Heart right ventricle (tissue), 16 donors: ENCODE measurements at places on chromosomes 7 and 10. TPM values are rescaled to one million over a fixed set of nuclear protein-coding genes. Genes with fewer than 3 reads are reported as not detected.

Gene C10orf53
- total RNA-seq = not detected

DNA sequence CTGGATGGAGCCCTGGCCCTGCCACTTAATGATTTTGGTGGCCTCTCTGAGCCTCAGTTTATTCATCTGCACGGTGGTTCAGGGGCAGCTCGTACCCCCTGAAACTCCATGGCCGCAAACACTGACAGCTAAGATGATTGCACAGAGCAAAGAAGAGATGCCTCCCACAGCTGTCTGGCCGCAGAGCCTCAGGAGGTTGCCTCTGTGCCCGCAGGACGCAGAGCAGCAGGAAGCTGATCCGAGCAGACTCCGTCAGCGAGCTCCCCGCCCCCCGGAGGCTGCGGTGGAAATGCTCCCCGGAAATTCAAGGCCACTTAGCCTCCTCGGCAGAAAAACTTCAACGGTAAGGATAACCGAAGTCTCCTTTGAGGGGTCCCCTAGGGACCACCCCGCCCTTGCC is 30.2 kb upstream of the C10orf53 start:
- DNase-seq = no peak
- peaks cover 79% of the 10 kb centered on the region for H3K27me3 ChIP-seq
- no peak overlapping the region for H3K4me3 ChIP-seq
- no peak overlapping the region for H3K27ac ChIP-seq
- H3K36me3 ChIP-seq = no peaks in the 10 kb centered on the region

Gene MRPS24
- 152 TPM for total RNA-seq

Gene TEX36
- total RNA-seq = not detected

- no peak for DNase-seq
- H3K4me3 ChIP-seq = no peak overlapping the region
- H3K27ac ChIP-seq = no peak overlapping the region
- no peaks in the 10 kb centered on the region for H3K27me3 ChIP-seq
- H3K4me1 ChIP-seq = no peaks in the 10 kb centered on the region
Observed at GRCh38 chr10:55351431-55351830, 550.4 kb upstream of the PCDH15 start.

- H3K27ac ChIP-seq = peak overlapping the region; percentile 6
- H3K27me3 ChIP-seq = no peaks in the 10 kb centered on the region
- no peak for DNase-seq
- no peak overlapping the region for H3K4me3 ChIP-seq
- no peaks in the 10 kb centered on the region for H3K36me3 ChIP-seq
Observed at GRCh38 chr10:51231754-51232153, 157.5 kb downstream of the PRKG1 start.

DNA sequence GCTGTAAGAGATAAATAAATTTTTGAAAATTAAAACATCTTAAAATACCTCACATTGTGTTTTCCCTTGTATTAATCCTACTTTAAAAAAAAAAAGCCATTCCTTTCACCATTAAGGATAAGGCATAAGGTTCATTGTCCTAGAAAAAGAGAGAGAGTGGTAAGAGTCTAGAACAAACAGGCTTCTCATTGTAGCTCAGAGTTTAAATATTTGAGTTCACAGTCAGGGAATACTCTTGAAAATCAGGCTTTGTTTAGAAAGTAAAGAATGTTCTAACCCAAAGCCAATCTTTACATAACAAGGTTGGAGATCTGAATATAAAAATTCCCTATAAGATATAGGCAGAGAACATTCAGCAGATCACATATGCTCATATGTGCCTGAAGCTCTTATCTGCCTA is 40.2 kb upstream of the TES start:
- H3K27ac ChIP-seq = no peak overlapping the region
- no peak for DNase-seq
- H3K36me3 ChIP-seq = no peaks in the 10 kb centered on the region

Gene MYH16
- total RNA-seq = not detected

DNA sequence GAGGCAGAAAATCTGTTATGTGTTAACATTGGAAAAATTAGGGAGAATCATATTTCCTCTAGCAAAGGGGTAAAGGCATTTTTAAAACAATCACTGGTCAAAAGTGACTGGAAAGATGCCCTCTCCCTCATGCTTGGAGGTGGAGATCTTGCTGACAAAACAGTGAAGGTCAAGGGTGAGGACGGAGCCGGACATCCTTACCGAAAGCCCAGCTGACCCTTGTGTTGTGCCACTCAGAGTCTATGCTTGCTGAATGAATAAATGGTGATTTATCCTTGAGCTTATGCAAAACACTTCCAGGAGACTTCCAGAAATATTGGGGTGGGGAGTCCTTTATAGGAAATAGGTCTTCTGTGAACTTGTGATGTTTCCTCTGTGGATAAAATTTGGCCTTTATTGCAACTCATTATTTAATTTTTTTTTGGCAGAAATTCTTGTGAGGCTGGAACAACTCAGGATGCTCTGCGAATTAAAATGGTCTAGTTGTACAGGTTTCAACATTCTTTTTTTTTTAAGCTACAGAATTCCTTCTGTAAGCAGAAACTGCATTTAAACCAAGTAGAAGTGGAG is 28.3 kb upstream of the ELMO1 start:
- no peak for DNase-seq
- H3K4me3 ChIP-seq = no peak overlapping the region
- H3K4me1 ChIP-seq = peaks cover 10% of the 10 kb centered on the region
- no peaks in the 10 kb centered on the region for H3K36me3 ChIP-seq

DNA sequence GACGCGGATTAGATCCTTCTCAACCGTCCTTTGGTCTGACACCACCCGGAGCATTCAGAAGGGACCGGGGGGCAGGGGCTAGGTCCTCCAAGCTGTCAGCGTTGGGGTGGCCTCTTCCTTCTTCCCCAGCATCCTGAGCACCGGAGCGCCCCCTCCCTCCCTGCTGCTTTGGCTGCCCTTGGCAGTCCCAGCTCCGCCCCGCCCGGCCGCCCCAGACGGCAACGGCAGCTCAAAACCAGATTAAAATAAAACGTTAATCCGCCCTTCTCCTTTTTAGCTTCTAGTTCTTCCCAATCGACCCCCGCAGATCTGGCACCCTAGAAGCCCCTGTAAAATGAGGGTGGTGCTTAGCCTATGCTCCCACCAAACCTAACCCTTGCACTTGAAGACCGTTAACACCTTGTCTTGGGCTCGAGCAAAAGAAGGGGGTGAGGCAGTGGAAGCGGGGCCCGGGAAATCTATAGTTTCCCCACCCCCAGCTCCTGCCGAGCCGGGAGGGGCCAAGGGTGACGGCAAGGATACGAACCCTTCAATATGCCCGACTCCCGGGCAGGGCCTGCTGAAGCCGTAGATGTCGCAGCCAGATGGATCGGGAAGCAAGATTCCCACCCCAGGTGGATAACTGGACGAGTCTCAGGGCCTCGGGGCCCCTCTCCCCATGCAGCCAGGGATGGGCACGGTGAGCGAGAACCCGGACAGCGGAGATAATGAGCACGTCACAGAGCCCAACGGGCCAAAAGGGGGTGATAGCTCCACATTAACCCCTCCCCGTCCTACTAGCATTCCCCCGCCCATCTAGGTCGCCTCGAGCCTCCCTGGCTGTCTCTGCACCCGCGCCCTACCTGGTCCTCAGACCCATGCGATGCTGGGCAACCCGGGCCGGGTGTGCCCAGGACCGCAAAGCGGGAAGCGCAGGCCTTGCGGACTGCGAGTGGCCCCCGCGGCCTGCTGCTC is 169.7 kb downstream of the NRF1 start:
- H3K4me1 ChIP-seq = peaks cover 65% of the 10 kb centered on the region
- no peak for DNase-seq
- H3K27me3 ChIP-seq = peaks cover 100% of the 10 kb centered on the region
- H3K36me3 ChIP-seq = no peaks in the 10 kb centered on the region
- H3K4me3 ChIP-seq = peak overlapping the region; percentile 55

DNA sequence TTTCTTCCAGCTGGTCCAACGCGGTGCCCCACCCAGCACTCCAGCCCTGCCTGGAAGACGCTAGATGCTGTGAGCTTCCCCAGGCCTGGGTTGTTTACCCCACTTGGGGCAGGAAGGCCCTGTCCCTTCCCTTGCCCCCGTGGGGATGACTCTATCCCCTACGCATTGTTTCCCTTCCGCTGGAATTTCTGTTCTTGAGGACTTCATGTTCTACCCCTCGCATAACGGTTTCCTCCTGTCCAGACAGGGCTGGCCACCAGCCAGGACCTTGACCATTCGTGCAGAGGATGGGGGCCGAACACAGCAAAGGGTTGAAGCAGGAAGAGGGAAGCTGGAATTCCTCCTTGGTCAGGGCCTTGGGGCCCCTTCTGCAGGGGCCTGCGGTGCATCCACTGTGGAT is 14.7 kb upstream of the SERPINE1 start:
- H3K36me3 ChIP-seq = no peaks in the 10 kb centered on the region
- H3K27me3 ChIP-seq = no peaks in the 10 kb centered on the region
- peak; percentile 46 for DNase-seq
- H3K4me1 ChIP-seq = peaks cover 44% of the 10 kb centered on the region
- H3K27ac ChIP-seq = peak overlapping the region; percentile 75
- H3K4me3 ChIP-seq = no peak overlapping the region

Gene TNS3
- 32.3 TPM for total RNA-seq

DNA sequence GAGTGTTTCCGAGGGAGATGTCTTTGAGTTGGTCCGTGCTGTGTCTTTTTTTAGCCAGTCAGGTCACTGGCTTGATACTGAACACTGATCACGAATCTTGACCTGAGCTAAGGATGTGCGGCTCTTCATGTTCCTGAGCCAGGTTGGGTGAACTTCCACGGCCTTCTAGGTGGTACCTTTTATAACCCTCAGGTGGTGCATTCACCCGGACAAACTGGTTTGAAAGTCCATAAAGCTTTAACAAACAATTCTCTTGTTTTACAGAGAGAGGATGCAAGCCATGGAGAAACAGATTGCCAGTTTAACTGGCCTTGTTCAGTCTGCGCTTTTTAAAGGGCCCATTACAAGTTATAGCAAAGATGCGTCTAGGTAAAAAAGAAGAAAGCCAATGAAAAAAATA is 229.5 kb downstream of the ARHGAP21 start:
- peaks cover 58% of the 10 kb centered on the region for H3K36me3 ChIP-seq
- H3K27me3 ChIP-seq = no peaks in the 10 kb centered on the region
- no peak overlapping the region for H3K27ac ChIP-seq
- no peaks in the 10 kb centered on the region for H3K4me1 ChIP-seq
- DNase-seq = no peak

- DNase-seq = no peak
- H3K4me3 ChIP-seq = no peak overlapping the region
- H3K27ac ChIP-seq = no peak overlapping the region
- H3K4me1 ChIP-seq = no peaks in the 10 kb centered on the region
- H3K27me3 ChIP-seq = no peaks in the 10 kb centered on the region
- H3K36me3 ChIP-seq = peaks cover 13% of the 10 kb centered on the region
Observed at GRCh38 chr7:55928006-55928767, 23.5 kb upstream of the MRPS17 start.

Gene TEX47
- not detected for total RNA-seq

DNA sequence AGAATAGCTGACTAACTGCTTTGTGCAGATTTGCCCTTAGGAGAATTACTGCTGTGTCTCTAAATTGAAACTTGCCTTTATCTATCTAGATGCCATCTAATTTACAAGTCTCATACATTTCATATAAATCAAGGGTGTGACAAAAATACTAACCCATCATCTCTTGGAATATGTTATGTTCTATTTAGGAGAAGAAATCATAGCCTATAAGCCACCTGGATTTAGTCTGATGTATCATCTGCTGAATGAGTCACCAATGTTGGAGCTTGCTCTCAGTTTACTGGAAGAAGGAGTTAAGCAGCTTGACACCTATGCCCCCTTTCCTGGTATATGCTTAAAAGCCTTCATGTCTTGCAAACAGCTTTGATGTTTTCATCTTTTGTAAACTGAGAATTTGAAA is 43.5 kb downstream of the NUP205 start:
- H3K27ac ChIP-seq = no peak overlapping the region
- no peaks in the 10 kb centered on the region for H3K27me3 ChIP-seq
- no peak overlapping the region for H3K4me3 ChIP-seq
- H3K36me3 ChIP-seq = no peaks in the 10 kb centered on the region
- no peaks in the 10 kb centered on the region for H3K4me1 ChIP-seq
- DNase-seq = no peak

Gene CLDN12
- 41.0 TPM for total RNA-seq

GRCh38 chr7:30524545-30524944 is 19.9 kb upstream of the GGCT start:
- H3K27ac ChIP-seq = no peak overlapping the region
- no peak overlapping the region for H3K4me3 ChIP-seq
- no peaks in the 10 kb centered on the region for H3K36me3 ChIP-seq
- DNase-seq = no peak

Gene HOXA1
- not detected for total RNA-seq

DNA sequence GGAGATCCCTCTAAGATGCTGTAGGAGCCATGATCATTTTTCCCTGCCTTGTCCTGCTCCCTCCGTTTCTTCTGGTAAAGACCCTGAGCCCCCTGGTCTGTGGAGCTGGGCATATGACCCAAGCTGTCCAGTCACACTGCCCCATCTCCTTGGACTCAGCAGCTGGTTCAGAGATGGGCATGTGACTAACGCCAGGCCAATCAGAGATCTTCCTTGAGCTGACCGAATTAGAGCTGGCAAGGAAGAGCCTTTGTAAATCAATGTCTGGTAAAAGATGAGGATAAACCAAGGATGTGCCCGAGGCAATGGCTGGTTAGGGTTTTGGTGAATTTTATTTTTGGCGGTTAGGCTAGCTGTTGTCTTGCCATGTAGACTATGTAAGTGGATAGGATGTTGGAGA is 173.3 kb downstream of the LCOR start:
- no peak overlapping the region for H3K4me3 ChIP-seq
- H3K36me3 ChIP-seq = no peaks in the 10 kb centered on the region
- no peak for DNase-seq
- no peaks in the 10 kb centered on the region for H3K27me3 ChIP-seq

- H3K4me1 ChIP-seq = peaks cover 22% of the 10 kb centered on the region
- H3K4me3 ChIP-seq = peak overlapping the region; percentile 11
Observed at GRCh38 chr7:140260352-140261104, 83.7 kb upstream of the KDM7A start.

DNA sequence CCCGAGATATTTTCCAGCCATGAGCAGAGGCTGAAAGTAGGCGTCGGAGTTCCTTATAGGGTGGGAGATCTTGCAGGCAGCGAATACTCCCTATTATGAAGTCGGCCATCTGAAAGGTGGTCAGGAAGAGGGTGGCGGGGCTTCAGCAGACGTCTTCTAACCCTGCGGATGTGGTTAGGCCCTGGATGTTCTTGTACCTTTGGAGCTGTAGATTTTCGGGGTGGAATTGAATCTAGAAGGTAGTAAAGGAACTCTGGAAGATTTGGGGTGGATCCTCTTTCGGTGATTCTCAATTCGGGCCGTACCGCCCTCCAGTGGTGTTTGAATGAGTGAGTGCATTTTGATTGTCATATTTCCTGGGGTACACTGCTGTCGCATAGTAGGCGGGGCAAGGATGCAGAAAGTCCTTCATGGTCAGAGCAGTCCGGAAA is 635 bp downstream of the NUP205 start:
- peaks cover 17% of the 10 kb centered on the region for H3K4me1 ChIP-seq
- no peaks in the 10 kb centered on the region for H3K27me3 ChIP-seq
- H3K4me3 ChIP-seq = peak overlapping the region; percentile 89
- H3K36me3 ChIP-seq = no peaks in the 10 kb centered on the region

DNA sequence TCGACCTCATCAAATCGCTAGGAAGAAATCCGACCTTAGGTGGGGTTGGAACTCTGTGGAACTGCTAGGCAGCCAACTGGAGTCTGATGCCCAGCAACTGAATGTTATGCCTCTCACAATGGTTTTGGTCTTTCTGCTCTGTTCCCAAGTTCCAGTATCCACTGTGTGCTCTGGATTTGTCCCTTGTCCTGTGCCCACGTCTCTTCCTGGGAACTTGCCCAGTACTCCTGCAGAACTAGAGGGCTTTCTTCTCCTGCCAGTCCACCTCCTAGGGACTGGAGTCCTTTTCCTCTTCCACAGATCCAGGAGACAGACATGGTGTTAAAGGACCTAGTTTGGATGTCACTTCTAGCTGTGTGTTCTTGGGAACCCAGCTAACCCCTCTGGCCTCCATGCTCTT is 26.6 kb downstream of the PRTFDC1 start:
- no peak overlapping the region for H3K27ac ChIP-seq
- DNase-seq = no peak
- H3K4me3 ChIP-seq = no peak overlapping the region
- no peaks in the 10 kb centered on the region for H3K27me3 ChIP-seq
